Kidney (tissue), 22 donors: ENCODE measurements at places on chromosomes 3 and 15.

DNA sequence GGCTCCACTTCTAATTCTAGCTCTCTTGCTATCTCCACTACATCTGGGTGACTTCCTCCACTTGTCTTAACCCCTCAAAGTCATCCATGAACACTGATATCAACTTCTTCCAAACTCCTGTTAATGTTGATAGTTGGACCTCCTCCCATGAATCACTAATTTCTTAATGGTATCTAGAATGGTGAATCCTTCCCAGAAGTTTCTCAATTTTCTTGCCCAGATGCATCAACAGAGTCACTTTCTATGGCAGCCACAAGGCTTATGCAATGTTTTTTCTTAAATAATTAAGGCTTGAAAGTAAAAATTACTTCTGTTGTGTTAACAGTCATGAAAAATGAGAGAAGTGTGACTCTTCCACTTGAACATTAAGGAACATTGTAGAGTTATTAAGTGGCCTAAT, 164.3 kb downstream of the PCCB start:
- DNase-seq: no peak

DNA sequence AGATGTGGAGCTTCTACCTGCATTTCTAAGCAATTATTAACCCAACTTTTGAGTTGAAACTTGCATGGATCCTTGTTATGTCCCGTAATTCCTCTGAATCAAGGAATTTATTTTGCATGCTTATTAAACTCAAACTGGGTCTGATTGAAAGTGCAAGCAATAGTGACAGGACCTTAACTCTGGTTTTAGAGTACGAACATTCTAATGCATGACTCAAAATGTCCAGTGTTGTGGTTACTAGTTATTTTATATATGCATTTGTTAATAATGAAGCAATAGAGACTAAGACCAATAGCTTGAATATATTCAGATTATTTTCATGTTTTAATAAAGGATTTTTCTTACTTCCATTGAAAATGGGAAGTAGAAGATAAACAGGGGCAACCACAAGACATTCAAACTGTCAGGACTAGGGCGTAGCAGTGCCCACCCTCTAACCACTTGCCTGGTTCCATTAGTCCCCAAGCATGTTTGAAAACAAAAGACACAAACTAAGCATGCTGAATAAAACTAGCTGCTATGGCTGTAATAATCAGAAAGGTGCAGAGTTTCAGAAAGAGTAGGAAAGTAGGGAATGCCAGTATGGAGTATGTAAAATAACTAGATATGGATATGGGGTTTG, 28.1 kb downstream of the OIP5 start:
- no peak for DNase-seq

DNA sequence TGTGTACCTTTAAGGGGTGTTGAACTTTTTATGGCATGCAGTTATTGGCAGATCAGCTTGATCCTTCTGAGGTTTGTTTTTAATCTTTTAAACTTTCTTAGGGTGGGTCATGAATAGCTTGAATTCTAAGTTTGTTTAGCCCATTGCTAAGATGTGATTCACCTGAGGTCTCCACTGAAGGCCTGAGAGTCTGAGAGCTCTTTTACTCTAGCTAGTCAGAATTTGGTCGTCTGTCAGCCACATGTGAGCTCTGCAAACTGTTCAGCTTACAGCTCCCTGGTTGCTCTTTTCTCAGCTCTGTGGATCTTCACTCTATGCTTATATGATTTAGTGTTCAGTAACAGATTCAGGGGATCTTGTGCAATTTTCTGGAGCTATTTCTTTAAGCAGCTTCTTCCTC, 161.3 kb downstream of the ABHD5 start:
- no peak for DNase-seq

- DNase-seq: no peak
These were observed 52.4 kb downstream of the CYFIP1 start for GRCh38 chr15:22927761-22928160.

- no peak for DNase-seq
These were observed 40.3 kb downstream of the CORO2B start for GRCh38 chr15:68618908-68619698.

DNA sequence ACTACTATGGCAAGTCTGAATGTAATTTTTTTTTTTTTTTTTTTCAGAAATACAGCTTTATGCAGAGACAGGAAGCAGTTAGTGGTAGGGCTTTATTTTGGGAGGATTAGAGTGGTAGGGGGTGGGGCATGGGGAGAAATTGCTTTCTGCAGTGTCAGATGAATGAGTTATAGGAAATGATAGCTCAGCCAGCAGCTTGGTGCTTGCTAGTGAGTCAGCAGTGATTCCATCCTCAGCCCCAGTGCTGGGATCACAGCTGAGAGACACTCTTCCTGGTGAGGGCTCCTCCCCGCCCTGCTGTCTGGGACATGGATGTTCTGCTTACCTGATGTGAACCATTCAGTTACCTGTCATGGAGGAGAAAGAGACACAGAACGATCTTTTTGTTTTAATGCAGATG, 39.6 kb downstream of the SEMA6D start:
- no peak for DNase-seq

DNA sequence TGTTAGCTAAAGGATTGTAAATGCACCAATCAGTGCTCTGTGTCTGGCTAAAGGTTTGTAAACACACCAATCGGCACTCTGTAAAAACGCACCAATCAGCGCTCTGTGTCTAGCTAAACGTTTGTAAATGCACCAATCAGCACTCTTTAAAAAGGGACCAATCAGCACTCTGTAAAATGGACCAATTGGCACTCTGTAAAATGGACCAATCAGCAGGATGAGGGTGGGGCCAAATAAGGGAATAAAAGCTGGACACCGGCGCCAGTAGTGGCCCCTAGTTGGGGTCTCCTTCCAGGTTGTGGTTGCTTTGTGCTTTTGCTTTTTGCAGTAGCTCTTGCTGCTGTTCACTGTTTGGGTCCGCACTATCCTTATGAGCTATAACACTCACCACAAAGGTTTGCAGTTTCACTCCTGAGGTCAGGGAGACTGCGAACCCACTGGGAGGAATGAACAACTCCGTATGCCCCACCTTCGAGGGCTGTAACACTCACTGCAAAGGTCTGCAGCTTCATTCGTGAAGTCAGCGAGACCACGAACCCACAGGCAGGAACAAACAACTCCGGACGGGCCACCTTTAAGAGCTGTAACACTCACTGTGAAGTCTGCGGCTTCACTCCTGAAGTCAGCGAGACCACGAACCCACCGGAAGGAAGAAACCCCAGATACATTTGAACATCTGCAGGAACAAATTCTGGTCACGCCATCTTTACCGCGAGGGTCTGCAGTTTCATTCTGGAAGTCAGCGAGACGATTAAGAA, 1.1 kb upstream of the SUCLG2 start:
- peak; percentile 64 for DNase-seq

GRCh38 chr15:101342056-101342455, 47.0 kb upstream of the SNRPA1 start:
- DNase-seq: no peak

GRCh38 chr15:50187997-50188396, 6.0 kb downstream of the SLC27A2 start:
- DNase-seq: no peak

DNA sequence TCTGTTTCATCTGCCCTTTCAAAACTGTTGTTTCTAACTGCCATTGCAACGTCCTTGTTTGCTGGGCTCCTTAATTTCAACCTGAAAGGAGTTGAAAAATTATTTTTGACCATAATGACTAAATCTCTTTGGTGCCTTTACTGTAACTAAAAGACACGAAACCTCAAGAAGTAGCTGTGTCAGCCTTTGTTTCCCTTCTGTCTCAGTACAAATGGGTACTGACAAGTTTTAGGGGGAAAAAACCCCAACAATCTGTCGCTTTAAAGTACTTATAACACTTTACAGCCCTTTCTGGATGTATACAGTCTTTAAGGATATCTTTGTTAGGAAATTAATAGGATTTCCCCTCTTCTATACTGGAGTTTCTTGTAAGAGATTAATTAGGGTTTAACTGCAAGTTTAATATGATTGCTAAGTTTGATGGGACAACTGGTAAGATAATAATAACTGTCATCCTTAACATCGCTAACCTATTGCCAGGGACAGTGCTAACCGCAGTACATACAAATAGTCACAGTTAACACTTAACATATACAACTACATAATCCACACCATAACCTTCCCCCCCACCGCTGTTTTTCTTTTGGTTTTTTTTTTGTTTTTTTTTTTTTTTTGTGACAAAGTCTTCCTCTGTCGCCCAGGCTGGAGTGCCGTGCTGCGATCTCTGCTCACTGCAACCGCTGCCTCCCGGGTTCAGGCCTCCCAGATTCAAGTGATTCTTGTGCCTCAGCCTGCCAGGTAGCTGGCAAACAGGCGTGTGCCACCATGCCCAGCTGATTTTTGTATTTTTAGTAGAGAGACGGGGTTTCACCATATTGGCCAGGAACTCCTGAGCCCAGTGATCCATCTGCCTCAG, 1.7 kb downstream of the GXYLT2 start:
- no peak for DNase-seq

GRCh38 chr3:36451816-36452215, 71.5 kb downstream of the STAC start:
- no peak for DNase-seq
